ENCODE measurements at places on chromosomes 5 and 9. TPM values are rescaled to one million over a fixed set of nuclear protein-coding genes. Genes with fewer than 3 reads are reported as not detected.

The NMUR2 gene
- total RNA-seq: 20.6 TPM

The PCDHGC5 gene
- total RNA-seq: not detected

The SNCB gene
- total RNA-seq: not detected

The FOXD4L5 gene
- total RNA-seq: not detected

The CMBL gene
- total RNA-seq: 12.9 TPM

The ATP10B gene
- total RNA-seq: 7.4 TPM

The PCDHAC2 gene
- total RNA-seq: 0.10 TPM

Data from HT-29 (cell line).